ENCODE measurements at places on chromosomes 2 and 18. TPM values are rescaled to one million over a fixed set of nuclear protein-coding genes. Genes with fewer than 3 reads are reported as not detected.

GRCh38 chr2:145460112-145460511, 940.2 kb upstream of the ZEB2 start:
- no peak for DNase-seq

DNA sequence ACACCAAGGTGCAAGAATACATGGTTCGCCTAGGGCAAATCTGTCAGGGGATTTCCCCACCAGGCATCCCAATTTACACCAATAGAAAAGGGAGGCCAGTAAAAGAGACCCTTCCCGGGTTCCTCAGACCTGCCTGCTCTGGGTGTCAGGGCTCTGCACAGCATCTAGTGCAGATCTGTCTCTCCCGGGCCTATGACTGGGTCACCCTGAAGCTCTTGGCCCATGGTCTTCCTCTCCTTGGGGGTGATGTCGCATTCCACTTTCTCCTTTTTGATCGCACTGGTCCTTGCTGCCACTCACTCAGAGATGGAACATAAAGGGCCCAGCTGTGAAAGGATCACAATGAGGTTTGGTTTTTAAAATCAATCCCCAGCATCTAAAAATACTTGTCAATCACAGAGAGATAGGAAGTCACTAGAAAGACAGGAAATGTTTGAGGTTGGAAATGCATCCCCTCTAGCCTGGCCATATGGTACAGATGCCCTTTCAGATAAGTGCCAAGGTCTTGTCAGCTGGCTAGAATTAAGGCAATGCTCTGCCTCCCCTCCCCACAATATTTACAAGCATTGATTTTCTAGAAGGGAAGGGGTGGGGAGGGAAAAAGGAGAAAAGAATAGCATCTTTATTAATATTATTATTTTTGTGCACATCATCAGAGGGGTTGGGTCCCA, 34.9 kb upstream of the AFTPH start:
- no peak for DNase-seq

DNA sequence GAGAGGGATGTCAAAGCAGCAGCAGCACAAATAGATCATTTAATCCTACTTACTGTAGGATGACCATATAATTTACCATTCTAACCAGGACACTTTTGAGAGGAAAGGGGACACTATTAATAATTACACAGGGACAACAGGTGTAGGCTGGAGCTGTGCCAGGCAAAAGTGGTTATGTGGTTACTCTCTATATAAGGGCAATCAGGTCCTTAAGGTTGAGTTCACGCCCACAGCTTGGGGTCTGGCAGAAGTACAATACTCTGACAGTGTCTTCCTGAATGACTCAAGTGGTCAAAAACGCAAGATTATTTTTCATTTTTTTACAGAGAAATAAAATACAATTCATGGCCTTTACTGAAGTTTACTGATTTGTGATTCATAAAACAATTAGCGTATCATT, 2.8 kb downstream of the PREPL start:
- peak; percentile 55 for DNase-seq

DNA sequence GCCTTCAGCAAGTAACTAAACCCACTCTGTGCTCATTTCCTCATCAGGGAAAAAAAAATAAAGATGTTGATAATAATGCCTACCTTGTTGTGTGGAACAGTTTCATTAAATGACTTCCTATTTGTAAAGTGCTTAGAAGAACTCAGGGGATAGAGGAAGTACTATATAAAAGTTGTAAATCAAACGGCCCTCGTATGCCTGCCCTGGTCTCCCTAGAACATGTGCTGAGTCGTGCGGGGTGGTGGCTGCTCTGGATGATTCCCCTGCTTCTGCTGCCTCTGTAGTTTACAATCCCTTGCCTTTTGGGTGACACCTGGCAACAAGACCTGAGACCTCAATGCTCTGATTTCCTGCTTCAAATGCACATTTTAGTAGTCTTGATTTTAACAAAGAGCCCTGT, 170.0 kb downstream of the CERS6 start:
- no peak for DNase-seq

- no peak for DNase-seq
Measured at GRCh38 chr2:193549661-193550060, 1354.9 kb upstream of the TMEFF2 start.

GRCh38 chr18:30658306-30658705, 384.2 kb downstream of the DSC3 start:
- no peak for DNase-seq

DNA sequence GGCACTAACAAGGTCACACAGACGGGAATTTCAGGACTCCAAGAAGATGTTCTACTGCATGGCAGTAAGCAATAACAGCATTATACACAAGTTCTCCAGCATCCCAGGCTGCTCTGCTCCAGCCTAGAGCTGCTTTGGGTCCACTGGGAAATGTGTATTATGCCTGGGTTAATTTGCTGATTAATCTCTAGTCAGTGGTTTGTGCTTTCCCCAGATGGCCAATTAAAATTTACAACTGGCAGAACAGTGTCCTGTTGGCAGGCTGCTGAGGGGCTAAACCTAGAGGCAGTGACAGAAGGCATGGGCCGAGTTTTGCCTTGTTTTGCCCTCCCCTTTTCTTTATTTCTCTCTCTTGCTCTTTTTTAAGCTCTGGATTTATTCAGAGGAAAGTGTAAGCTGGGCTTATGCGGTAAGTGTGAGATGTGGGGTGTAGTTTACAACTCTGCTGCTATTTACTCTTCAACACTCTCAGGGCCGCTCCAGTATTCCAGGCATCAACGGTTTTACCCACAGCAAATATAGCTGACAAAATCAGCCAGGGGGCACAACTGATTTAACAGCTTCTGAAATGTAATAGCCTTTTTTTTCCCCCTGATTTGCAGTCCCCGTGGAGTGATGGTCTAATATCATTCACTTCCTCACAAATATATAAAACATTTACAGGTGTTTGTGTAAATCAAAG, 348.0 kb downstream of the GPD2 start:
- DNase-seq: no peak

DNA sequence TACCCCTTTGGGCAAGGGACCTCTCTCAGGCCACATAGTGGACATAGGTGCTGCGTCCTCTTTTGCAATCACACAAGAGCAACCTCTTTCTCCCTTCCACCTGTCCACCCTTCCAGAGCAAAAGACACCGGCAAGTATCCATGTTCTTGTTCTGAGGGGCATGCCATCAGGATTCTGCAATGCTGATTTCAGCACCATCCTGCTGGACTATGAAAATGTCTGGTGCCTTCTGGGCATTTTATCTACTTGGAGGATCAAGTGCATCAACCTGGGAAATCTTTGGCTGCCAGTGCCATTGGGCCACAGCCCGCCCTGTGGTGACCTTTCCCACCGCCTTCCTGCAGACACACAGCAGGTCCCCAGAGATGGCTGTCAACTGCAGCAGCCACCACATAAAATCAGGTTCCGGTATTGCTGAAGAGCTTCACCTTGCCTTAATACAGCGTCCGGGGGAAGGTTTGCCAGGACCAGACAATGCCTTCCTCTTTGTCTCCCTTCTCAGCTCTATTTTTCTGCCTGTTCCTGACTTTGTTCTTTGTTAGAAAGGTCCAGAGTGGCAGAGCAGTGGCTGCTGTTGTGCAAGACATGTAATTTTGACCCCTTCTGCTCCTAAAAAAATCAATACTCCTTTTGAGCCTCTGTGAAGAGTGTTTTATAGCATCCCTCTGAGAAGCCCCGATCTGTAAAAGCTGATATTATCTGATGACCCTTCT, 18.5 kb upstream of the BOD1L2 start:
- DNase-seq: no peak

GRCh38 chr18:29726646-29727045, 1315.9 kb downstream of the DSC3 start:
- no peak for DNase-seq

DNA sequence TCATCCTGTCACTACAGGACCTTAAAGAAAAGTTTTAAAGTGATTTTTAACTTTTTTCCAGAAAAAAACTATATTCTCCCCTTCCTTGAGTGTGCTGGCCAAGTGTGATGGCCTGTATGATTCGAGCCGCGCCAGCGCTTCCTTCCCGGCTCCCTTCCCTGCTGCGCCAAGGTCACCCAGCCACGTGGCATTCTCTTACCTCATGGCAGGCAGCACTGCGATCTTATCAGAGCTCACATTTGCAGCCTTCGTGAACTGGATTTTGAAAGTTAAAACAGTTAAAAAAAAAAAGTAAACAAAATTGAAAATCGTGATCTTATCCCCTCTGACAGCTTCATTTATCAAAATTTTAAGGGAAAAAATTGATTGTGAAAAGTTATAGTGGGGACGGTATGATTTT, 279.8 kb downstream of the PTGR3 start:
- no peak for DNase-seq

Gene CRYBA2
- total RNA-seq: not detected

- no peak for DNase-seq
Measured at GRCh38 chr18:63316612-63317555, 2.7 kb downstream of the BCL2 start.

GRCh38 chr2:20300656-20301055, 50.0 kb downstream of the PUM2 start:
- DNase-seq: no peak

Gene SLC9A4
- total RNA-seq: not detected

DNA sequence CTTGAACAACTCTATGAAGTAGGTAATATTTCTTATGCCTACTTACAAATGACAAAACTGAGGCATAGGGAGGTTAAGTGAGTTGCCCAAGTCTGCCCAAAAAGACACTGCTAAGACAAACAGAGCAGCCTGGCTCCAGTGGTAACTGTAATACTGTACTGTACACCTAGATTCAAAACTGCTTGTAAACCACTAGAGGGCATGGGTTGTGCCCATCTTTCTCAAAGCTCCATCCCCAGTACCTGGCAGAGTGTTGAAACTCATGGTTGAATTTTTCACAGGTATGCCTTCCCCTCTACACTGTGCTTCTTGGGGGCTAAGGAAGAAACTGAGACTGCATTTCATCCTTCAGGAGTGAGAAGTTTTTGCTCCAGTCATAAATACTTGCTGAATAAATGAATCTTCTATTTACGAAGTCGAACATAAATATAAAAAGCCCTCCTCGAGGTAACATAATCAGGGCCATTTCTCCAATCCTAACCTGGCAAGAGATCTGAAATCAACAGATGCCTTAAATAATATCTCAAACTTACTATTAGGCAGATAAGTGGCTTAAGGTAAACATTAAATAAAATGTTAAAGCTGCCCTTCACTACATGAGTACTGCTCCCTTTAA, 2.0 kb downstream of the PPP4R1 start:
- peak; percentile 60 for DNase-seq

Gene NHEJ1
- 17.4 TPM for total RNA-seq

- DNase-seq: no peak
Measured at GRCh38 chr18:46712406-46712805, 44.4 kb downstream of the ST8SIA5 start.

GRCh38 chr18:60413944-60414547, 41.5 kb upstream of the MC4R start:
- DNase-seq: no peak

GRCh38 chr2:25341011-25341727, 556 bp downstream of the DNMT3A start:
- DNase-seq: no peak

GRCh38 chr2:202278944-202279343, 13.4 kb downstream of the NOP58 start:
- DNase-seq: peak; percentile 44

DNA sequence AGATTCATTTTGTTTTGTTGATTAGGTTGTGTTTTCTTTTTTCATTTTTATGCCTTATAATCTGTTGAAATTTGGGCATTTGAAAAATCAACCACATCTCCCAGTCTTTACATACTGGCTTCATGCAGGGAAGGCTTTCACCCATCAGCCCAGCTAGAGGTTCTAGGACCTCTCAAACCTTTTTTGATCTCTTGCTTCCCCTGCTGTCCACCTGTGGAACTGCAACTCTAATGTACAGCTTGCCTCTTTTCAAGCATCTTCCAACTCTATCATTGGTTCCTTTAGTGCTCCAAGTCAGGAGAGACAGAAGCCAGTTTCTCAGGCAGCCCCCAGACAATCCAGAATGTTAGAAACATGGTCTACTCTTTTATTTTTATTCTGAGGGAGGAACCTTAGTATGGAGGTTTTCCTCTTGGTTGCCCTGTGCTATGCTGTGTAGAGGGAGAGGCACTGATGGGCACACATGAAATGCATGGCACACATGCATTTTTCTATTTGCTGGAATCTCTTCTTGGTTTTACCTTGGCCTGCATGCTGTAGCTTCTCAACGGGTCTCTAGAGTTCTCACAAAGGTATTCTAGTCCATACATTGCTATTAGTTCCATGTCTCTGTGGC, 107.2 kb upstream of the L3MBTL4 start:
- DNase-seq: peak; percentile 22

Gene LRRTM1
- not detected for total RNA-seq

Gene NTSR2
- total RNA-seq: not detected

Measured in Caki2 (cell line).